ENCODE measurements at places on chromosomes 16 and 17.

- peak; percentile 49 for DNase-seq
- peak overlapping the region; percentile 80 for H3K27ac ChIP-seq
- H3K4me3 ChIP-seq, result peak overlapping the region; percentile 91
Measured at GRCh38 chr17:14303343-14304221, 2.7 kb downstream of the HS3ST3B1 start.

- H3K27ac ChIP-seq, result no peak overlapping the region
- no peak overlapping the region for H3K4me3 ChIP-seq
- no peaks in the 10 kb centered on the region for H3K36me3 ChIP-seq
- DNase-seq, result peak; percentile 11
Measured at GRCh38 chr17:66426397-66427033, 124.1 kb downstream of the PRKCA start.

- H3K36me3 ChIP-seq, result no peaks in the 10 kb centered on the region
- no peak overlapping the region for H3K4me3 ChIP-seq
- no peak for DNase-seq
- 0 out of 2 replicates have a peak, but pooled peaks cover 7% of the 10 kb centered on the region for H3K4me1 ChIP-seq
- H3K27ac ChIP-seq, result no peak overlapping the region
Measured at GRCh38 chr16:30494709-30495108, 22.2 kb downstream of the ITGAL start.

GRCh38 chr17:64326420-64327054, 63.5 kb upstream of the TEX2 start:
- DNase-seq, result peak; percentile 82
- no peaks in the 10 kb centered on the region for H3K36me3 ChIP-seq
- peak overlapping the region; percentile 51 for H3K27ac ChIP-seq
- H3K27me3 ChIP-seq, result no peaks in the 10 kb centered on the region
- H3K4me3 ChIP-seq, result no peak overlapping the region

DNA sequence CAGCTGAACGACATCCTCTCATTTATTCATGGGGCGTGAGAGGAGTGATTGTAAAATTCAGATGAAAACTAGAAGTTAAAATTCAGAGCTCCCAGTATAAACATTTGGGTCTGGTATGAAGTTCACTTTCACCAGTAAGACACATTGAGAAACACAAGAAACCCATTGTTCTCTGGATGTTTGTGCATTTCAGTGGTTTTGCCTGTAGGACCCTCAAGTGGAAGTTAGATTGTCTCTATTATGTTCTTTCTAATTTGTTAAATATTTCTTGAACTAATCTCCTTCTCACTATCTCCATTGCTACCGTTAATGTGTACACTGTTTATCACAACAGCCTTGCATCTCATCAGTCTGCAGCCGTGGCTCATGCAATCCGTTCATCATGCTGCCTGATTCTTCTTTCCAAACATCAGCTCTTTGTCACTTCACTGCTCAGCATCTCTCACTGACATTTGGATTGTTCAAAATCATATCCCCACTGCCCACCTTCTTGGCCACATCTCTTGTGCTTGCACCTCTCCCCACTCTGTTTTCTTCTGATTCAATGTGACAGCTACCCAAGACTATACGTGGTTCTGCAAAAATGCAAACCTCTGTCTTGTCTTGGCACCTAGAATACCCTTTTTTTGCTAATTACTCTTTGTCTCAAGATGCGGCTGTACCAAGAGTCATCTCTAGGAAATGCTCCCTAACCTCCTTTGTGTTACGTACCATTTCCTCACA, 49.5 kb downstream of the HLF start:
- no peak overlapping the region for H3K27ac ChIP-seq
- no peak for DNase-seq
- H3K4me3 ChIP-seq, result no peak overlapping the region
- H3K27me3 ChIP-seq, result peaks cover 5% of the 10 kb centered on the region
- no peaks in the 10 kb centered on the region for H3K36me3 ChIP-seq

- H3K36me3 ChIP-seq, result no peaks in the 10 kb centered on the region
- DNase-seq, result peak; percentile 83
- H3K4me1 ChIP-seq, result peaks cover 19% of the 10 kb centered on the region
- H3K4me3 ChIP-seq, result no peak overlapping the region
Measured at GRCh38 chr17:47719411-47720152, 13.5 kb upstream of the TBX21 start.

DNA sequence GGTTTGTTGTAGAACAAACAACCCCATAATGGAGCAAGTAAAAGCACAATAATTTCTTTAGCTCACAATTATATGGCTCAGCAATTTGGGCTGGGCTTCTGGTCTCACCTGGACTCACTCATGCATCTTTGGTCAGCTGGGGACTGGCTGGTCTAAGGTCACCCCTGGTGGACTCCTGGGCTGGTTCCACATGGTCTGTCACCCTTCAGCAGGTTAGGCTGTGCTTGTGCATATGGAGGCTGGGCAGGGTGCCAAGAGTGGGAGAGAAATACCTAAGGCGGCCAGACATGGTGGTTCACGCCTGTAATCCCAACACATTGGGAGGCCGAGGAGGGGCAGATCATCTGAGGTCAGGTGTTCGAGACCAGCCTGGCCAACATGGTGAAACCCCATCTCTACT, 27.0 kb upstream of the SMURF2 start:
- H3K27me3 ChIP-seq, result no peaks in the 10 kb centered on the region
- no peak overlapping the region for H3K27ac ChIP-seq
- DNase-seq, result no peak

DNA sequence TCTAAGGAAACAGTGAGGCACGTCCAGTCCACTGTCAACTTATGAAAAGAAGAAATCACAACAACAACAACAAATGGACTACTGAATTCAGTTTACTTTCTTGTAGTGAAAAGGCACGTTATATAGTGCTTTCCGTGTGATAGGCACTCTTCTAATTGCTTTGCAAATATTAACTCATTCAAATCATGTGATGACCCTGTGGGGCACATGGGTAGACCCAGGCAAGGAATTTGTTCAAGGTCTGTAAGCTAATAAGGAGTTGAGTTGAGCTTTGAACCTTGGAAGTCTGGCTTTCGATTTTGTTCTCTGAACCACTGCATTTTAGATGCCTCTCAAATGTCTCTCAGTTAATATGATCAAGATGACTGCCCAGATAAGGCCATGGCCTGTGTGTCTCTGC, 295.1 kb upstream of the RBFOX1 start:
- H3K36me3 ChIP-seq, result no peaks in the 10 kb centered on the region
- no peaks in the 10 kb centered on the region for H3K4me1 ChIP-seq
- DNase-seq, result no peak
- no peak overlapping the region for H3K27ac ChIP-seq
- no peaks in the 10 kb centered on the region for H3K27me3 ChIP-seq
- H3K4me3 ChIP-seq, result no peak overlapping the region

DNA sequence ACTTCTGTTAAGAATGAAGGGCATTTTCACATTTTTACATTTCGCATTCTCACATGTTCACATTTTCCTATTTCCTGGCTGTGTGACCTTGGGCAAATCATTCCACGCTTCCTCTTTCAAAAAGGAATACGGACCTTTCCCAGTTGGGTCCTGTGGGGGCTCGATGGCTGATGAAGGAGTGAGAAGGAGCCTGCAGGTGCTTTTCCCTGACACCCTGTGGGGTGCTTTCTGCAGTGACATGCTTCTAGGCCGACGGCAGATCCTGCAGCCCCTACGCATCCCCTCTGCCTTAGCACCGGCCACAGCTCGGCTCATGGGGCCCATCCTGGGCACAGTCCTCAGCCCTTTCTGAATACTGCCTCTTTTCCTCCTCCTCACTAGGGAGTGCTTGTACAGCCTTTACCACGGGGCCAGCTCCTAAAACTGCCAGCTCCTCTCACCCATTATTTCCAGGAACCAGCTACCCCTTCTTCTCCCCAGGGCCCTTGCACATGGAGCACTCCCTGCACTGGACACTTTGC, 91.0 kb downstream of the FOXL1 start:
- no peak overlapping the region for H3K4me3 ChIP-seq
- H3K27ac ChIP-seq, result no peak overlapping the region
- peaks cover 27% of the 10 kb centered on the region for H3K4me1 ChIP-seq
- H3K27me3 ChIP-seq, result no peaks in the 10 kb centered on the region

DNA sequence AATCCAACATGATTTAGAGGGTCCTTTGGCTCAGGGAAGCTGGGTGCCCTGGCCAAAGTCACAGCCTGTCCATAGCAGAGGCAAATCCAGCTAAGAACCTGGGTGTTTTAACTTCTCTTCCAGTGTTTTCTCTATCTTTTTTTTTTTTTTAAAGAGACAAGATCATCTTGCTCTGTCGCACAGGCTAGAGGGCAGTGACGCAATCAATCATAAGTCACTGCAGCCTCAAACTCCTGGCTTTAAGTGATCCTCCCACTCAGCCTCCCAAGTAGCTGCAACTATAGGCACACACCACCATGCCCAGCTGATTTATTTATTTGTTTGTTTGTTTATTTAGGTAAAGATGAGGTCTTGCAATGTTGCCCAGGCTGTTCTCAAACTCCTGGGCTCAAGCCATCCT, 14.8 kb upstream of the GRIN2A start:
- H3K36me3 ChIP-seq, result no peaks in the 10 kb centered on the region
- no peaks in the 10 kb centered on the region for H3K4me1 ChIP-seq
- no peak overlapping the region for H3K27ac ChIP-seq
- no peaks in the 10 kb centered on the region for H3K27me3 ChIP-seq
- no peak for DNase-seq
- H3K4me3 ChIP-seq, result no peak overlapping the region

DNA sequence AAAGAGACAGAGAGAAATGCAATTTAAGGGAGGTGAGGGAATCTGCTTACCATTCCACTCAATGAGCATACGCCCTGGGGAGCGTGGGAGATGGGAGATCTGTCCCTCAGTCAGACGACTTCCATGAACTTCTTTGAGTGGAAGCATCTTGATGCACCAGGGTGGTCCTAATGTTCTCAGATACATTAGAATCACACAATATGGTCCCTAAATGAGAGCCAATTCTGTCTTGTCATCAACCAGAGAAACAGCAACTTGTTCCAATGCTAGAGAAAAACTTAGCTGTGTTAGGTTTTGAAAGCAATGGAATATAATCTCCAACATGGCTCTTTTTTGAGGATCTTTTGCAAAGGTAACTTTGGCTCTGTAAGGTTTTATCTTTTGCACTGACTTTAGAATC, 44.1 kb downstream of the GPR139 start:
- no peaks in the 10 kb centered on the region for H3K4me1 ChIP-seq
- DNase-seq, result no peak
- H3K4me3 ChIP-seq, result no peak overlapping the region
- no peaks in the 10 kb centered on the region for H3K36me3 ChIP-seq

DNA sequence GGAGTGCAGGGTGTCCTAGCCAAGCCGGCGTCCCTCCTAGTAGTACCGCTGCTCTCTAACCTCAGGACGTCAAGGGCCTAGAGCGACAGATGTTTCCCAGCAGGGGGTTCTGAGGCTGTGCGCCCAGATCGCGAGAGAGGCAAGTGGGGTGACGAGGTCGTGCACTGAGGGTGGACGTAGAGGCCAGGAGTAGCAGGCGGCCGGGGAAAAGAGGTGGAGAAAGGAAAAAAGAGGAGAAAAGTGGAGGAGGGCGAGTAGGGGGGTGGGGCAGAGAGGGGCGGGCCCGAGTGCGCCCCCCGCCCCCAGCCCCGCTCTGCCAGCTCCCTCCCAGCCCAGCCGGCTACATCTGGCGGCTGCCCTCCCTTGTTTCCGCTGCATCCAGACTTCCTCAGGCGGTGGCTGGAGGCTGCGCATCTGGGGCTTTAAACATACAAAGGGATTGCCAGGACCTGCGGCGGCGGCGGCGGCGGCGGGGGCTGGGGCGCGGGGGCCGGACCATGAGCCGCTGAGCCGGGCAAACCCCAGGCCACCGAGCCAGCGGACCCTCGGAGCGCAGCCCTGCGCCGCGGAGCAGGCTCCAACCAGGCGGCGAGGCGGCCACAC, at the start of gene MMP2:
TSS of gene MMP2 (plus strand) at position 372 of the 603 bp plus-strand sequence. CDS start 282 bp downstream, outside the sequence.
- H3K4me1 ChIP-seq, result peaks cover 39% of the 10 kb centered on the region
- H3K36me3 ChIP-seq, result peaks cover 17% of the 10 kb centered on the region

- H3K4me1 ChIP-seq, result peaks cover 5% of the 10 kb centered on the region
- no peak overlapping the region for H3K27ac ChIP-seq
- no peaks in the 10 kb centered on the region for H3K27me3 ChIP-seq
Measured at GRCh38 chr16:83253521-83253920, 554.3 kb upstream of the HSBP1 start.

DNA sequence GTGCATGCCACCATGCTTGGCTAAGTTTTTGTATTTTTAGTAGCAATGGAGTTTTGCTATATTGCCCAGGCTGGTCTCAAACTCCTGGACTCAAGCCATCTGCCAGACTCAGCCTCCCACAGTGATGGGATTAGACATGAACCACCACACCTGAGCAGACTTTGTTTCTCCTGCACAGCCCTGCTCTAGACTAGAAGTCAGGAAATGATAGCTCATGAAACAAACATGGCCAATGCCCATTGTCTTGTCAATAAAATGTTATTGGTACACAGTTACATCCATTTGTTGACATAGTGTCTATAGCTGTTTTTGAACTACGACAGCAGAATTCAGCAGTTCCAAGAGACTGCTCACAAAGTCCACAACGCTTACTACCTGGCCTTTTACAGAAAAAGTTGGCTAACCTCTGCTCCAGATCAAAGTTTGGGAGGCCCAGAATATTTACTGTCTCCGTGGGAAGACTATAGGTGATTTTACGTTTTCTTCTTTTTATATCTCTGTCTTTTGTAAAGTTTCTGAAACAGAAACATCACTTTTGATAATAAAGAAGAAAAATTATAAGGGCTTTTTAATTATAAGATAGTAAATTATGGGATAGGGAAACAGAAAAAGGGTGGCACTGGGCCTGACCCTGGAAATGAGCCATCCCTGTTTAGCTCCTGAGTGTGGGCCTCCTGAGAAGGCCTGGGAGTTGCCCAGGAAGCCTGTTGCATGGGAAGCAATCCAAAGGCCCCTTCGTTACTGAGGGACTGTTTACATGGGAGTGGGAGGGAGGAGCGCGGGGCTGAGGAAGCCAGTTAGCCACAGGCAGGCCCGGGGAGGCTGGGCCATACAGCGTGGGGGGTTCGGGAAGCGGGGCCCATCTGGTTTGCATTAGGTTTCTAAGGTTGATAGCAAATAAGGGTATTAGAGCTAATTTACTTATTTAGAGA, 201.5 kb downstream of the IRF8 start:
- H3K4me3 ChIP-seq, result no peak overlapping the region
- peaks cover 51% of the 10 kb centered on the region for H3K27me3 ChIP-seq
- H3K4me1 ChIP-seq, result no peaks in the 10 kb centered on the region
- no peak for DNase-seq
- H3K36me3 ChIP-seq, result no peaks in the 10 kb centered on the region
- H3K27ac ChIP-seq, result no peak overlapping the region

DNA sequence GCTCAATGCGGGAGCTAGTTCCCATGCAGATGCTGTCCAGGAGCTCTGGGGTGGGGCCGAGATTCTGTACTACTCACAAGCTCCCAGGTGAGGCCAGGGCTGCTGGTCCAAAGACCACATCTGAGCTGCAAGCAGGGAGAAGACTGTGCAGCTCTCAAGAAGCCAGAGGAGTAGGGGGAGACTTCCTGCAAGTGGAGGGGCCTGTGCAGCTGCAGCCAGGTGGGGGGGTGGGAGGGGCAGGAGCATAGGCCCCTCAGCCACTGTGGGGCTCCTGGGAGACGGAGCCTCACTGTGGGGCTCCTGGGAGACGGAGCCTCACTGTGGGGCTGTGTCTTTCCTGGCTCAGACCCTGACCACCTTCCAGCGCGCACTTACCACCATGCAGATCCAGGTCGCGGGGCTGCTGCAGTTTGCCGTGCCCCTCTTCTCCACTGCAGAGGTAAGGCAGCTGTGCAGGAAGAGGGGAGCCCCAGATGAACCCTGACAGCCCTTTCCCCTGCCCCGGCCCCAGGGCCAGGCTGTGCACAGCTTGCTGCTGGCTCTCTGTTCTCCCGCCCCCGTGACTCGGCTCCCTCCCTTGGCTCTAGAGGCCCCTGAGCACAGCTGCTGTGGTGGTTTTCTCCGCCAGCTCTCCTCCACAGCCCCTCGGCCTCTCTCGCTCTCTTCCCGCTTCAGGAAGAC, 24.3 kb upstream of the DNAI2 start:
- no peak overlapping the region for H3K4me3 ChIP-seq
- no peaks in the 10 kb centered on the region for H3K4me1 ChIP-seq
- H3K27ac ChIP-seq, result no peak overlapping the region
- H3K27me3 ChIP-seq, result no peaks in the 10 kb centered on the region
- H3K36me3 ChIP-seq, result no peaks in the 10 kb centered on the region
- no peak for DNase-seq

Data from GM23248 (cell line).